NCI-H2171 (cell line): ENCODE measurements at places on chromosomes 3 and 15.

DNA sequence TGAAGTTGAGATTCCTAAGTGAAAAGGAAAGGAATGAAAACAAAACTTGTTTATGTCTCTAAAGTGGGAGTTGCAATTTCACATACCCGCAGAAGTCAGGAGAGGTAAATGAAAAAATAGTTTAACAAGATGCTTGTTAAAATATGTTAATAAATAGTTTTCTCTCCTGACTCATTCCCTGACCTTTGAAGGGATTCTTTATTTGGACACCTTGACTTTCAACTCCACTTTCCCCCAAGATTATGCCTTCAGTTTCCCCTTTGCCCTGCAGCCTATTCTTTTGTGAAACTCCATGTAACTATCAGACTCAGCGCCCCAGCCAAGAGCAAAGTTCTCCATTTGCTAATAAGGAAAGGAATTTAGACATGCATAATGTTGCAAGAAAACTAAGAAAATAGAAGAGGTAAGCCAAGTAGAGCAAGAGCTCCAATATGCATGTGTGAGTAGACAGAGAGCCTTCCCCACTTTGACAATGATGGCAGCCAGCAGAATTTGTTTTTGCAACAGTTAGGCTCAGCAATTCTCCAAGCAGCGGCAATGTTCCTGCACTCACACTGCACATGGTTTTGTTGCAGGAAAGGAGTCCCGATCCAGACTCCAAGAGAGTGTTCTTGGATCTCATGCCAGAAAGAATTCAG lies 61.2 kb downstream of the CD200 start:
- no peak for DNase-seq

DNA sequence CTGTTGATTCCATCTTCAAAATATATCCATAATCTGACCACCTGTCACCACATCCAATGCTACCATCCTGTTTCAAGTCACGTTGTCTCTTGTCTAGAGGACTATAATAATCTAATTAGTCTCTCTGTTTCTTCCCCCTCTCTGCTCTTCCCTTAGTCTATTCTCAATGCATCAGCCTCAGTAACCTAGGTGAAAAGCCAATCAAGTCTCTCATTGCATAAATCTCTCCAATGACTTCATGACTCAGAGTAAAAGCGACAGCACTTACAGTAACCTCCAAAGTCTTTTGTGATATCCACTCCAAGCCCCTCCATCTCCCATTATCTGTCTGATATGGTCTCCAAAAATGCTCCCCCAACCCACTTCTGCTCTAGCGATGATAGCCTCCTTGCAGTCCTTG lies 7.2 kb downstream of the UBA3 start:
- no peak for DNase-seq

GRCh38 chr15:31136016-31136415 lies 34.5 kb upstream of the TRPM1 start:
- no peak for DNase-seq

DNA sequence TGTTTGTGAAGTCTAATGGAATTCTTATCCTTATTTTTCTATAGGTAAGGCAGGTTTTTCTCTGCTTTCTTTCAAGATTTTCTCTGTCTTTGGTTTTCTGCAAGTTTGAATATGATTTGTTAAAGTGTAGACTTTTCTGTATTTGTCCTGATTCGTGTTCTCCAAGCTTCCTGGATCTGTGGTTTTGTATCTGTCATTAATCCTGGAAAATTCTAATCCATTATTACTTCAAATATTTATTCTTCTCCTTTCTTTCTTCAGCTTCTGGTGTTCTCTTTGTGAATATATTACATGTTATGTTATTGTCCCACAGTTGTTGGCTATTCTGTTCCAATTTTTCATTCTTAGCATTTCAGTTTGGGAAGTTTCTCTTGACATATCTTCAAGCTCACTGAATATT lies 76.4 kb downstream of the PDCD6IP start:
- no peak for DNase-seq

DNA sequence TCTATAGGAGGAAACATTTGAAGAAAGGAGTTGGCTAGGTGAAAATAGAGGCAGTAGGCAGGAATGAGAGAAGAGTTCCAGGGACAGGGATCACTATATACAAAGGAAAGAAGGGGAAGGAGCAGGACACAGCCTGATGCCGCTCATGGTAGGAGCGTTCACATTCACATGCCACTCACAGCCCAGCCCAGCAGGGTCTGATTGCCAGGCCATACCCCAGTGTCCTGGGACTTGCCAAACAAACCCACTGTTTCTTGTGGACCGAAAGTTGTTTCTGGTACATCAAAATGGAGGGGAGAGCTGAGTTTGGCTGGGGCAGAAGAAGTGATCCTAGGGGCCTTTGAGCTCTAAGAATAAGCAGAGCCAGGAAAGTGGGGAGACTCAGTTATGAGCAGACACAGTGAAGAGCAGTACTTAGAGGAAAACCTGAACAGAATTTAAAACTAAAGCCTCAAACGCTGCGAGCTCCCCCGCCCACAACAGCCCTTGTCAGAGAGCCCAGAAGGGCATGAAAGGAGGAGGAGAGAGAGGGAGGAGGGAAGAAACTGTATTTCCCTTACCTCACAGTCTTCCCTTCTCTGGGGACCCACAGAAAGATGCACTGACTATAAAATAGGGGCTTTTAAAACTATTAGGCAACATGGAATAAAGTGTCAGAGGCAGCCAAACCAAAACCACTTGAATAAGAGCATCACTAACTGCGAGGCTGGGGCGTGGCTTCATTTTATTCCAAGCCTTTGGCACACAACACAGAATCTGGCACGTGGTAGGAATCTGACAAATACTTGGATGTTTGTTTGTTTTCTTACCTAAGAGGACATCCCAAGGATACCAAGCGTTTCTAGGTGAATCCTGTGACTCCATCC lies 129.0 kb downstream of the RPL22L1 start:
- DNase-seq = no peak

GRCh38 chr3:155701882-155702465 lies 42.9 kb downstream of the PLCH1 start:
- peak; percentile 44 for DNase-seq

GRCh38 chr3:108127301-108127988 lies 36.6 kb upstream of the CD47 start:
- no peak for DNase-seq

DNA sequence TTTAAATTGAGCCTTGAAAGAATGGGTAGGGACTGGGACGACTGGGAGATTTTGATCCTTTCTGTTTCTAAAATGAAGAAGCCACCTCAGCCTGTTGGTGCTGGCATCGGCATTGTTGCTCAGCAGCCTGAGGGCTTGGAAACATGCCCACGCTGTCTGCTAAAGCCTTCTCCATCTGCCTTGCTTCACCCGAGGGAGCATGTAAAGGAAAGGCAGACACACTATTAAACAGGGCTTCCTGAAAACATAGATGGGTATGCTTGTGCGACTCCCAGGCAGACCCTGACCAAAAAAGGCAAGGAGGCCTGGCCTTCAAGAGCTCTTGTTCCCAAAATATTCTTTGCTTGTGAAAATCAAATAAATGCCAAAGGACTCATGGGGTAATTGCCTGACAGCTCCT lies 84.2 kb upstream of the SLC4A7 start:
- peak; percentile 53 for DNase-seq

DNA sequence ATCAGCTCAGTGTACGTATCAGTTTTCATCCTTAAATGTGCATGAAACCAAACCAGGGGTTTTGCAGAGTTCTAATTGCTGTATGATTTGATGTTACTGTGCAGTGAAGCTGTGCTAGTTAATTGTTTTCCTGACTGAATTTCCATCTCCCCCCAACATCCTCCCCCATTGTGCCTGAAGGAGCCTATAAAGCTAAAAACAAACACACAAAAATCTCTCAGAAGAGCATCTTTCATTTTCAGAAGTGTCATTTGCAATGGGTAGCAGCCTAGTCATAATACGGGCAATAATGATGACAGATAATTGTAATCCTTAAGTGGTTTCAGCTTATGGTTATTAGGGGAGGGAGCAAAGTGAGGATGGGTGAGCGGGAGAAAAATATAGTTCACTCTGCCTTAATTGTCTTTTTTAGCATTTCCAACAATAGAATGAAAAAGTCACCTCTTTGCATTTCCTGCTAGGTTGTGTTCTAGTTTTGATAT lies 207.9 kb upstream of the TBL1XR1 start:
- peak; percentile 48 for DNase-seq

- no peak for DNase-seq
These were observed 1.2 kb upstream of the SPICE1 start for GRCh38 chr3:113516115-113516505.

GRCh38 chr3:119965692-119966091 lies 128.6 kb downstream of the GSK3B start:
- DNase-seq = no peak

DNA sequence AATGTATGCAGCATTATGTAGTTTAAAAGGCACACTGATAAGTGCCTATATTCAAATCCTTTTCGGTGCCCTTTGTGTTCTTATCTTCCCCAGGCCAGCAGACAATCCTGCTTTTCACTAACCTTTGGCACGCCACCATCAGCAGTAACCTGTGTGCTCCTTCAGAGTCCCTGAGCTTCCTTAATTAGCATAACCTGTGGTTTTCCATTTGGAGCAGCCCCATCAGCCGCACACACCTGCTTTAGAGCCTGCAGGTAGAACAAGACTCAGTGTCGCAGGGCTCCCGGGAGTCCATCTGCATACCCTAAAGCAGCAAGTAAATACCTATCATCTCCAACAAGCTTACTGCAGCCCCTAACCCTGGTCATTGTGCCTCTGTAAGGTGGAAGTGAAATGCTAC lies 755.1 kb downstream of the ROBO2 start:
- no peak for DNase-seq

GRCh38 chr3:129161860-129162271 lies 1.0 kb upstream of the ISY1 start:
- no peak for DNase-seq

- DNase-seq = no peak
These were observed 28.7 kb upstream of the COPB2 start for GRCh38 chr3:139418144-139418543.

- DNase-seq = no peak
These were observed 64.7 kb downstream of the ISL2 start for GRCh38 chr15:76401285-76401684.

DNA sequence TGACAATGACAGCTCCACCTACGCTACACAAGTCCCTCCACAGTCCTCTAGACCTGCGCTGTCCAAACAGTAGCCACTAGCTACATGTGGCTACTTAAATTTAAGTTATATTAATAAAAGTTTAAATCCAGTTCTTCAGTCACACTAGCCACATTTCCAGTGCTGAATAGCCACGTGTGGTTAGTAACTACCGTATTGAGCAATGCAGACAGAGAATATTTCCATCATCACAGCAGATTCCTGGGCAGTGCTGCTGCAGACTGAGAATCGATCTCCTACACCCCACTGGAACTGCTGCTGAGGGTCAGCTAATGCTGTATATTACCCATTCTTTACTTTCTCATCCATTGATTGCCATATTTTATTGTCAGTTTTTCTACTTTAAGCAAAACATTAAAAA lies 40.9 kb downstream of the HDC start:
- no peak for DNase-seq

- DNase-seq = no peak
These were observed 12.0 kb upstream of the LINGO1 start for GRCh38 chr15:77644543-77645247.

DNA sequence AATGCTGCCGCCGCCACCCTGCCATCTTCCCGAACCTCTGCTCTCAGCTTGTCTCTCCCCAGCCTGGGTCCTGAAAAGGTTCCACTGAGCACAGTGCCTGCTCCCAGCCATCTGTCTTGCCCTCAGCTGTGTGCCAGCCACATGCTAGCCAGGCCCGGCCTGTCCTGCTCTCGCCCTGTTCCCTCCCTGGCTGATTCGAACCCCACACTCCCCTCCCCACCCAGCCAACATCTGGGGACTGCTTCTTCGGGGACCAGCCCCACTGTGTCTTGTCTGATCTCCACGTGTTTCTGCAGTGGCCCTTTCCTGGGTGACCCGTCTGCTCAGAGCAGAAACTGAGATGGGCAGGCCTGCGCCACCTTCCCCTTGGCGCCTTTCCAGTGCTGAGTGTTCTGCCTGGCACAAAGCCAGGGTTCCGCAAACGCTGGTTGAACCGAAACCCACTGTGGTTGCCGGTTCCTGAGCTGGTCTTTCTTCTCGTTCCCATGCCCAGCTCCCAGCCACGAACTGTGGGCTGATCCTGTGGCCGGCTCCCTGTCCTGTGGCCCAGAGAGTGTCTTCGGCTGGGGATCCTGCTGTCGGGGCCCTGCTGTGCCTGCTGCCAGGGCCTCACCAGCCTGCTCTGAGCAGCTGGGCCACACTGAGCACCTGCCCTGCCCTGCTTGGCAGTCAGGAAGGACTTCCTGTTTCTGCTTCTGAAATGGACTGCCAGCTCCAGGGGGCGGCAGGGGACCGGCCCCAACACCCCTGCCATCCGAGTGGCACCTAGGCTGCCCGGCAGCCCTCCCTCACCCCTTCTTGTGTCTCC lies 62.7 kb upstream of the KLF13 start:
- peak; percentile 60 for DNase-seq

- no peak for DNase-seq
These were observed 91.8 kb downstream of the MRPL46 start for GRCh38 chr15:88375234-88375927.

DNA sequence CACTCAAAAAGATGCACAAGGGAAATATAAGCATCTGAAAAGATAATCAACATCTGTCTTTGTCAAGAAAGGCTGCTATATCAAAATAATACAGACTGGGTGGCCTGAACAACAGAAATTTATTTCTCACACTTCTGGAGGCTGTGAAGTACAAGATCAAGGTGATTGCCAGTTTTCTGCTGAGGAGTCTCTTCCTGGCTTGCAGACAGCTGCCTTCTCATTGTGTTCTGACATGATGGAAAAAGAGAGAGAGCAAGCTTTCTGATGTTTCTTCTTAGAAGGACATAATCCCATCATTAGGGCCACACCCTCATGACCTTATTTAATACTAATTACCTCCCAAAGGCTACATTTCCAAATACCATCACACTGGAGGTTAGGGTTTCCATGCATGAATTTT lies 1573.3 kb downstream of the SI start:
- no peak for DNase-seq

DNA sequence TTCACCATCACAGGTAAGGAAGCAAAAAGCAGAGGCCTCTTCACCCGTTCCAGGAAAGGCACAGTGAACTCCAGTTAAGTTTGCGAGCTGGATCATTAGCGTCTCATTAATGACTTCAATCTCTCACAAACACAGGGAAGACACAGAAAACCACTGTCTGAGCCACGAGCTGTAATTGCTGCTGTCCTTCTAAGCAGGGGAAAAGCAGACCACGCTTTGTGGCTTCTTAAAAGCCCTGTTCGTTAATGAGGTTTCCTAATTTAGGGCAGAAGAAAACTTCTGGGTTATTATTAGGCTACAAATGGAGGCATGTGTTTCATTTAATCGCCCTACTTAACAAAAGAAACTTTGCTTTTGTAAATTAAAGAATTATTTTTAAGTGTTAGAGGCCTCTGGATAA lies 50.6 kb upstream of the FAM174B start:
- DNase-seq = no peak

DNA sequence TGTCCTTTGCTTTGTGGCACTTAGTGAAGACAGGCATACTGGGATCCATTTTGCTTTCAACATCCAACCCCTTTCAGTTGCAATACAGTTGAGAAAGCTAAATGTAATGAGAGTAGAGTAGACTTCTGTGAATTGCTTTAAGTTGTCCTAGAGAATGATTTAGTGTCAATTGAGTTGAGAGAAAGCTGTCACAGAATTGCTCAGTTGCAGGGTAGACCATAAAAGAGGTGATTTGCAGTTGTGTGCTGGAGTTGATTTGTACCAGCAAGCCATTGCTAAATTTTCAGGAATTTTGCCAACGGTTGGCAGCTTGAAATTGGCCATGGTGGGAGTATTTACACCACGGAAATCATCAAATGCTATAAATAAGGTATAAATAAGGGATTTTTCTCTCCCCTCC lies 2.2 kb downstream of the ABHD5 start:
- DNase-seq = no peak

GRCh38 chr3:183503746-183504145 lies 51.8 kb downstream of the KLHL6 start:
- no peak for DNase-seq

GRCh38 chr3:74614107-74614967 lies at the start of gene CNTN3:
Gene CNTN3, minus strand, starts transcription at chr3:74614659. Its CDS starts 93,547 bp downstream, at chr3:74521112.
- DNase-seq = no peak
